ENCODE measurements at places on chromosomes 1 and 21.

GRCh38 chr1:244804841-244805240, 30.6 kb upstream of the COX20 start:
- no peak for DNase-seq

DNA sequence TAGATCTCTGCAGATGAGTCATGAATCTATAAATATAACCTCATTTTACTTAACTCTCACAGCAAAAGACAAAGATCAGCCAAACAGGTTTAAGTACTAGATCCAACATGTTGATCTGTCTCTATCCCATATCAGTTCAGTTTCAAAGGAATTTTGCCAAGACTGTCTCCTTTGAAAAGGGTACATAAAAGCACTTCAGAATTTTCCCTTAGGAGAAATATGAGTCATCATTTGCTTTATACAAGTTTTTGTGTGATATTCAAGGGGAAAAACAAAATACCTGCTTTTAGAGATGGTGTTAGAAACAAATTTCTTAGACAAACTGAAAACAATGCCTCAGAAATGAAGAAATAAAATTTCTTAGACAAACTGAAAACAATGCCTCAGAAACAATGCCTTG, 73.5 kb upstream of the LRRC7 start:
- peak; percentile 41 for DNase-seq

DNA sequence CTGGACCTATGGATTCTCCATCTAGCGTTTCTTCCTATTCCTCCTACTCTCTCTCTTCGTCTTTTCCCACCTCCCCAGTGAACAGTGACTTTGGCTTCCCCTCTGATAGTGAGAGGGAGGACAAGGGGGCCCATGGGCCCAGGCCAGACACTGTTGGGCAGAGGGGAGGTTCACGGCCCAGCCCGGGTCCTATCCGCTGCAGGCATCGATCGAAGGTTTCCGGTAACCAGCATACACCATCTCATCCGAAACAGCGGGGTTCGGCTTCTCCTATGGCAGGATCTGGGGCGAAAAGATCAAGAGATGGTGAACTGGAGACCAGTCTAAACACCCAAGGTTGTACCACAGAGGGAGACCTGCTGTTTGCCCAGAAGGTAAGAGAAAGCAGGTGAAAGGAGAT, 906 bp downstream of the CIART start:
- no peak for DNase-seq

GRCh38 chr21:18677632-18678031, 274.0 kb upstream of the TMPRSS15 start:
- DNase-seq: no peak

DNA sequence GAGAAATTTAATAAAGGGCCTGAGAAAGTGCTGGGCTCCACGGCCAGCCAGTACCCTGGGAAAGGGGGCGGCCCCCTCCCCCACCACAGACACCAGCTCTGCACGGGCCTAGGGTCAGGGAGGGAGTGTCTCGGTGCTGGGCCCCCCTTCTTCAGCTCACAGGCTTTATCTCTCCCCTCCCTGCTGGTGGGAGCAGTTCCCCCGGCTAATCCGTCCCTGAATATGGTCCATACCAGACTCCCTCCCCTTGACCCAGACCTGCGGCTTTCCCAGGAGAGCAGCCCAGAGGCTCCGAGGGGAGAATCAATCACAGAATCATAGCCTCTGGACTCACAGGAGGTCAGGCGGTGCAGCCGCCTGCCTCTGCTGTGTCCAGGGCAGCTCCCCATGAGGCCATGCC, 26.0 kb upstream of the RSPO1 start:
- no peak for DNase-seq

DNA sequence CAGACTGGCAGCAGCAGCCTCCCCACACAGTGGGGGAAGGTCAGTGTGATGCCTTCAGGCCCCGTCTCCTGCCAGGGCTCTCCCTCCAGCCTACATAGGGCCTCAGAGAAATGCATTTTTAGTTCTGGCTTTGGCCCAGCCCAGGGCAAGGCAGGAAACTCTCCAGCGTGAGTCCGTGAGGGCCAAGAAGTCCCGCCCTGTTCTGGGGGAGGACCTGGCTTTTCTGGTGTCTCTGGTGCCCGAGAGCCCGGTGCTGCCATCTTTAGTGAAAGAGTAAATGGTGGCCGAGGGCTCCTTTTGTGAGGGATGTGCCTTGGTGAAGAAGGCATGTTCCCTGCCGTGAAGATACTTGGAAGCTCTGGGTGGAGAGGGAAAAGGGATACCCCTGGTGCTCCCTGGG, 14.8 kb upstream of the DIP2A start:
- no peak for DNase-seq

DNA sequence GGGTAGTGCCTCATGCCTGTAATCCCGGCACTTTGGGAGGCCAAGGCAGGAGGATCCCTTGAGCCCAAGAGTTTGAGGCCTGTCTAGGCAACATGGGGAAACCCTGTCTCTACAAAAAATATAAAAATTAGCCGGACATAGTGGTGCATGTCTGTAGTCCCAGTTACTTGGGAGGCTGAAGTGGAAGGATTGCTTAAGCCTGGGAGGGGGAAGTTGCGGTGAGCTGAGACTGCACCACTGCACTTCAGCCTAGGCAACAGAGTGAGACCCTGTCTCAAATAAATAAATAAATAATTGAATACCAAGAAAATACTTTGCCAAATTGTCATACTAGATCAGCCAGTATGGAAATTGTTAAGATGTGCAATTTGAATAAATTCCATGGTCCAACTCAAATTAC, 5.9 kb upstream of the RBBP5 start:
- DNase-seq: no peak

GRCh38 chr1:44485934-44486460, 80.9 kb downstream of the RNF220 start:
- no peak for DNase-seq

DNA sequence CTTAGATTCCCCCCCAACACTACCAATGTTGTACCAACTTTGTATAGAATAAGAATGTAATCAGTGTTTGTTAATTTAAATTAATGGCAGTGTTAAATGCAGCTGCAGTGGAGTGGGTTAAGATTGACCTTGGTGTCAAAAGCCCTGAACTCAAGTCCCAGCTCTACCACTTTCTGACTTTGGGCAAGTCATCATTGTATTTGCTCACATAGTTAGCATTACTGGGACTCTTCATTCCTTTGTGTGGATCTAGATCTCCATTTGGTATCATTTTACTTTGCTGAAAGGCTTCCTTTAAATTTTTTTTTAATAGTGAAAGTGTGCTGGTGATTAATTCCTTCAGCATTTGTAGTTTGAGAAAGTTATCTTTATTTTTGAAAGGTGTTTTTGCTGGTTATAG, 22.2 kb upstream of the PHGDH start:
- DNase-seq: no peak

DNA sequence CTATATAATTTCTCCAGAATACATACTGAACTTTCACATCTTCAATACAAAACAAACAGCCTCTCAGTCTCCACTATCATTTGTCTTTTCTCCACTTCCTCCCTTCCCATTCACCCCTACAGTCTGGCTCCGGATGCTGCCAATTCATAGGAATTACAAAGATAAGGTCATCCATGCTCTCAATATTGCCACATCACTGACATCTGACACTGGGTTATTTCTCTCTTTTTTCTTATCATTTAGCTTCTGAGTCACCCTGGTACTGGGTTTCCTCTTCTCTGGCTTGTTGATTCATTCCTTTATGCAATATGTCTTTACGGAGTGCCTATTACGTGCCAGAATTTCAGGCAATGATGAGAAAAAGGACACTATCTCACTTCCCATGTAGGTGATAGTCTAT, 3.1 kb upstream of the SH3BP5L start:
- DNase-seq: peak; percentile 78

- no peak for DNase-seq
These were observed 192.8 kb downstream of the PDE4B start for GRCh38 chr1:65985393-65986066.

GRCh38 chr1:59089036-59089798, 207.7 kb upstream of the FGGY start:
- DNase-seq: no peak

GRCh38 chr1:232278925-232279324, 351.0 kb downstream of the SIPA1L2 start:
- no peak for DNase-seq

All from astrocyte (in vitro differentiated cells and primary cell).